Activated CD4-positive, alpha-beta memory T cell treated with anti-CD3 and anti-CD28 coated beads for 36 hours (primary cell): ENCODE measurements at places on chromosomes 3 and 15. TPM values are rescaled to one million over a fixed set of nuclear protein-coding genes. Genes with fewer than 3 reads are reported as not detected.

Gene ATP2B2
- total RNA-seq, result not detected

- peaks cover 7% of the 10 kb centered on the region for H3K4me1 ChIP-seq
- no peak overlapping the region for H3K4me3 ChIP-seq
- H3K27me3 ChIP-seq, result peaks cover 9% of the 10 kb centered on the region
- no peak overlapping the region for H3K27ac ChIP-seq
- no peak for DNase-seq
Measured at GRCh38 chr3:108006881-108007331, 83.9 kb downstream of the CD47 start.

DNA sequence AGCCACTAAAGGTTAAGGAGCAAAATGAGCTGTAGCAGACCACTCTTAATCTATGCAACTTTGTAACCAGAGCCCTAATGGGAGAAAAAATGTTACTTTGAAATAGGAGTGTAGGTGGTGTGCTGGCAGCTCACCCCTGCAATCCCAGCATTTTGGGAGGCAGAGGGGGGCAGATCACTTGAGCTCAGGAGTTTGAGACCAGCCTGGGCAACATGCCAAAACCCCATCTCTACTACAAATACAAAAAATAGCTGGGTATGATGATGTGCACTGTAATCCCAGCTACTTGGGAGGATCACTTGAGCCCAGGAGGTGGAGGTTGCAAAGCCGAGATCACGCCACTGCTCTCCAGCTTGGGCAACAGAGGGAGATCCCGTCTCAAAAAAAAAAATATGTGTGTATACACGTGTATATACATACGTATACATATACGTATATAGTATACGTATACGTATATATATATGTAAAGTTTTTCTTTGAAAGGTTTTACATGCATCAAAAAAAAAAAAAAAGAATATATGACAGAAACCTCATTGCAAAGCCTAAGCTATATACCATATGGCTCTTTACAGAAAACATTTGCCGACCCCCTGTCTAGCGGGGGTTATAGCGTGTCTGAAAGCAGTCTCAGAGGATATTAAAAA is 15.7 kb downstream of the CAPN7 start:
- H3K36me3 ChIP-seq, result peaks cover 30% of the 10 kb centered on the region
- H3K27ac ChIP-seq, result no peak overlapping the region
- no peaks in the 10 kb centered on the region for H3K27me3 ChIP-seq
- DNase-seq, result no peak
- H3K4me1 ChIP-seq, result peaks cover 8% of the 10 kb centered on the region

Gene USP3
- 48.9 TPM for total RNA-seq

Gene LMAN1L
- not detected for total RNA-seq

DNA sequence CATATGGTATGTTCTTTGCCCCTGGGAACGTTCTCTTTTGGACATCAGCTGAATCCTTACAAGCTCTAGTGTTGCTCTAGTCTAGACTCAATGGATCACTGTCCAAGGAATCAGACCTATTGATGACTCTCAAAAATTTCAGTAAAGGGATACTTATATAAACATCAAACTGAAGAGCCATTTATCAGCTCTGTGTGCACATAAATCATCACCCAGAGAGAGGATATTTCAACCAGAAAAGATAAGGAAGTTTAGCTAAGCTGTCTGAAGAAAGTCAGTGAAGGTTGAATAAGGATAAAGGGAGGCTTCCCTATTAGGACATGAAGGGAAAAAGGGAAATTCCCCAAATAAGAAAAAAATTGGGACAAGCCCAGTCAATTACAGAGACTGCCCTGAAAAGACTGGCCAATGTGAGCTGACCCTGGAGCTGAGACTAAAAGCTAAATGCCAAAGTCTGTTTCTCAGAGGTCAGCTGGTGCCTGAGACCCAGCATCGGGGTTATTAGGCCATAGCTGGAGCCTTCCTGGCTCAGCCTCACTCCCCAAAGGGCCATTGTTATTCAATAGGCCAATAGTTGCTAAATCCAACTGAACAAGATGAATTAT is 424.1 kb upstream of the THBS1 start:
- H3K36me3 ChIP-seq, result no peaks in the 10 kb centered on the region
- peaks cover 1% of the 10 kb centered on the region for H3K27me3 ChIP-seq
- H3K27ac ChIP-seq, result no peak overlapping the region
- no peak overlapping the region for H3K4me3 ChIP-seq

Gene CORO2B
- 0.07 TPM for total RNA-seq

Gene RBP2
- not detected for total RNA-seq

DNA sequence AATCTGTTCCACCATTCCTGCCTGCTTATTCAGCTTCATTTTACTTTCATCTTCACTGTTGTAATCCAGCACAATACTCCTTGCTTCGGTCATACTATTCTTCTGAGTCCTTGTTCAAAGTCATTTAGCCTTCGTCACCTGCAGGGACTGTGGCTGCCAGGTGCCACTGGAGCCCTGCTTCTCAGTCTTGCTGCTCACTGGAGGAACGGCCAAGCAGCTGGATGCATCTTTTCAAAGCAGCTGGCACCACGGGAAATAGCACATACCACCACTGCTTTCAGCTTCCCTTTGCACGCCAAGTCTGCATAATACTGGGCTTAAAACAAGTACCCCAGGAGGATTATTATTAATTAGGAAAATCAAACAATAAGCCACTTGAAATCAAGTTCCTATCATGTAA is 287.6 kb downstream of the BCHE start:
- no peak for DNase-seq
- H3K4me1 ChIP-seq, result no peaks in the 10 kb centered on the region
- no peaks in the 10 kb centered on the region for H3K36me3 ChIP-seq

Gene TIGIT
- total RNA-seq, result 63.8 TPM

- H3K4me1 ChIP-seq, result no peaks in the 10 kb centered on the region
- no peaks in the 10 kb centered on the region for H3K27me3 ChIP-seq
- H3K27ac ChIP-seq, result no peak overlapping the region
- no peaks in the 10 kb centered on the region for H3K36me3 ChIP-seq
- DNase-seq, result no peak
- H3K4me3 ChIP-seq, result no peak overlapping the region
Measured at GRCh38 chr3:94896994-94897393, 834.1 kb downstream of the NSUN3 start.

GRCh38 chr15:87985451-87985850 is 271.1 kb downstream of the NTRK3 start:
- no peaks in the 10 kb centered on the region for H3K4me1 ChIP-seq
- no peak overlapping the region for H3K27ac ChIP-seq
- no peak for DNase-seq
- no peaks in the 10 kb centered on the region for H3K27me3 ChIP-seq
- H3K4me3 ChIP-seq, result no peak overlapping the region

Gene GRAMD1C
- total RNA-seq, result 1.2 TPM

GRCh38 chr15:76978522-76979330 is 16.2 kb upstream of the PSTPIP1 start:
- H3K27ac ChIP-seq, result no peak overlapping the region
- no peak for DNase-seq
- H3K27me3 ChIP-seq, result no peaks in the 10 kb centered on the region
- no peak overlapping the region for H3K4me3 ChIP-seq
- no peaks in the 10 kb centered on the region for H3K36me3 ChIP-seq
- peaks cover 16% of the 10 kb centered on the region for H3K4me1 ChIP-seq

DNA sequence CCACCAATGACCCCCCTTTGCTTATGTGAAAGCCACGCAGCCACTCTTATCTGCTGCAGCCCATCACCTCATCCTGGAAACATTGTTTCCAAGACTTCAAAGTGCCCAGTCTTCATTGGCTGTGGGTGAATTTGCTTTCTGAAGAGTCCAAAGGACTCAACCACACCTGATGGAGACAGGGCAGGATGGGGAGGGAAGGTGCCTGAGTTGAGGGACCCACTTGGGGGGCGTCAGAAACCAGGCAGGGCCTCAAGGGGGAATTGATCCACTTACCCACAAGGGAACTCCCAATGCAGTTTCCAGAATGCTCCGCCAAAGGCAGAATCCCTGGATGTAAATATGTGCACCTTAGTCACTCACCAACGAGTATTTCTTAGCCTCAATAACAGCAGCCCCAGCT is 147.9 kb upstream of the ATP2B2 start:
- peaks cover 19% of the 10 kb centered on the region for H3K27me3 ChIP-seq
- no peaks in the 10 kb centered on the region for H3K36me3 ChIP-seq
- no peaks in the 10 kb centered on the region for H3K4me1 ChIP-seq
- H3K27ac ChIP-seq, result no peak overlapping the region
